ENCODE measurements at places on chromosomes 1 and 21.

DNA sequence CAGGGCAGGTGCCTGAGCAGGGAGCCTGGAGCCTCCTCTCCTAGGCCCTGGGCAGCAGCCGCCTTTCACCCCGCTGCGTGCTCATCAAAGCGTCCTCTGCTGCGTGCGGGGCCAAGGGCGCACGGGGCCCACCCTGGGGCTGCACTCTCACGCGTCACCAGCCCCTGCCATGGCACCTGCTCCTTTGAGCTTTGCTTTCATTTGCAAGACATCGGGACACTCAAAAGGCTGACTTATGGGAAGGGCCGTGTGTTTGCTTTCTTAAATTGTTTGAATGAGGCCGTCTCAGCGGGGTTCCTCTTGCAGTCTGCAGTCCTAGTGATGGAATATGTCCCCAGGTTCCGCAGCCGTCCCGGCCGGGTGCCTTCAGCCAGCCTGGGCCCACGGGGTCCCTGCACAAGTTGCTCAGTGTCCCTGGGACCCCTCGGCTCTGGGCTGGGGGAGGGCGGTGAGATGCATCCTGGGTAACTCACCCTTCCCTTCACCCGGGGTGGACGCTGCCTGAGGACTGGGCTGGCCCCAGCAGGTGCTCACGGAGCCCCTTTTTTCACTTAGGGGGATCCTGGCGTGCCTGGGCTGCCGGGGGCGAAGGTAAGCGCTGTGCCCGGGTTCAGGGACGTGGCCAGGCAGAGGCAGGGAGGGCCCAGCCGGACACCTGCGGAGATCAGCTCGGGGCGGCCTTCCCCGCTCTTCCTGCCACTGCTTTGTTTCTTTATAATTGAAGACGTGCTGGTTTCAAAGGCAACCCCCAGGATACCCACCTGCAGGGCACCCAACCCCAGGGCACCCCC is 53.1 kb downstream of the SLC19A1 start:
- no peak for DNase-seq

DNA sequence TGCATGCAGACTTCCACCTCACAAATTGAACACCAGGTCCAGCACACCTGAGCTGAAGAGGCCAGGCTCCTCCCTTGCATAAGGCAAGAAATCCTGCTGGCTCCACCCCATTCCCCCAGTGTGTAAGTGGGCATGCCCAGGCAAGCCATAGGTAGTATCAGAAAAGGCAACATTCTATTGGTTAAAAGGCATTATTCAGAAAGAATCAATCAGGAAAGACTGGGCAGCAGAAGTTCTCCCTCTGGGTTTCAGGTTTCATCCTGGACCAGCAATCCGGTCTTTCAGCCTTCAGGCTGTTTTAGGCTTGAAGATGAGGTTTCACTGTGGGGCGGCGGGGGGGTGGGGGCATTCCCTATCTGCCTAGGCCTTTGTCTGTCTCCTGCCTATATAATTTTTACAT is 42.0 kb upstream of the LHX8 start:
- no peak for DNase-seq

DNA sequence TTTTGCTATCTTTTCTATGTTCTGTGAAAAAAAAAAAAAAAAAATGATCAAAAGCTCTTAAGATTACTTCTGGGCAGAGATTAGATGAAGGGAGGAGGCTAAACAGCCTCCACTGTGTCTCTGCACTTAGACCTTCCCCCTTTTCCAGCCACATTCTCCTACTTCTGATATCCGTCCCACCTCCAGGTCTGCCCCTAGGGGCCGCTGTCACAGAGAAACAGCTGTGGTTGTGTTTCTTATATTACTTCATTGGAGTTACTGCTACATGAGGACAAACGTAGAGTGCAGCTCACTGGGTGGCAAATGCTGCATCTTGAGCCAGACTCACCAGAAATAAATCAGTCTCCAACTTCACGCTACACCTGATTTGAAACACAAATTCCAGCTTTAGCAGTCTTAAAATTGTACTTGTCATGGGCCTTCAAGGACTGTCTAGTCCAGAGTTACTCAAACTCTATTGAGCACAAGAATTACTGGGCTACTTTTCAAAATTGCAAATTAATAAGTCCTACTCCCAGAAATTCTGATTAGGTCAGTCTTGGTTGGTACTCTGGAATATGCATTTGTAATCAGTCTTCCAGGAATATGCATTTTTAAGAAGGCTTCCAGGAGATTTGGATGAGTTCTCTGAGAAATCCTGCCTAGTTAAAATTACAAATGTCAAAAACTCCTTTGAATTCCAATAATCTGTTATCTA is 125.2 kb upstream of the PTBP2 start:
- peak; percentile 13 for DNase-seq

DNA sequence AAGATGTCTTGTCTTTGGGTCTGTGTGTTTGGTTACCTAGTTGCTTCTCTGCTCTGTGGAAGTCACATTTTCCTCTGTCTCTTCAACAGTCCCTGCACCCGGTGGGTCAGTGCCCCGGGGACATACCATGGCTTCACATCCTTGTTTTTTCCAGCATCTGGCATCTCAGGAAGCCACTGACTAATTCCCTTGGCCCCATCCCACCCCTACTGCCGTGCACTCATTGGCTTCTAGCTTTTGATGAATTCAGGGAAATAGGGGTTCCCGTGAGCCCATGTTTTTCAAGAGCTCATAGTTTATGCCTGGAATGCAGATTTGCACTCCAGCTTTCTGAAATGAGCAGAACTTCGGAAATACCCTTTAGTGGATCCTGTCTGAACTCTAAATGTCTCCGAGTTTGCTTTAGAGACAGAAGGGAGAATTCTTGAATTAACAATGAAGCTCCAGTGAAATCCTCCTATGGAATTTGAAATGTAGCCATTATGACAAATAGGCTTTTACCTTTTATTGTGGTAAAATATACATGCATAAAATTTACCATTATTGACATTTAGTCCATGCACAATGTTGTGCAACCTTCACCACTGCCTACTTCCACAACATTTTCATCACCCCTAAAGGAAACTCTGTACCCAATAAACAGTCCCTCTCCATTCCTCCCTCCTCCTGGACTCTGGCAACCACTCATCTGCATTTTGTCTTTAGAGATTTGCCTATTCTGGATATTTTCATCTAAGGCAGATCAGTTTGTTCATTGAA is 67.5 kb downstream of the CLIC6 start:
- DNase-seq: peak; percentile 63

DNA sequence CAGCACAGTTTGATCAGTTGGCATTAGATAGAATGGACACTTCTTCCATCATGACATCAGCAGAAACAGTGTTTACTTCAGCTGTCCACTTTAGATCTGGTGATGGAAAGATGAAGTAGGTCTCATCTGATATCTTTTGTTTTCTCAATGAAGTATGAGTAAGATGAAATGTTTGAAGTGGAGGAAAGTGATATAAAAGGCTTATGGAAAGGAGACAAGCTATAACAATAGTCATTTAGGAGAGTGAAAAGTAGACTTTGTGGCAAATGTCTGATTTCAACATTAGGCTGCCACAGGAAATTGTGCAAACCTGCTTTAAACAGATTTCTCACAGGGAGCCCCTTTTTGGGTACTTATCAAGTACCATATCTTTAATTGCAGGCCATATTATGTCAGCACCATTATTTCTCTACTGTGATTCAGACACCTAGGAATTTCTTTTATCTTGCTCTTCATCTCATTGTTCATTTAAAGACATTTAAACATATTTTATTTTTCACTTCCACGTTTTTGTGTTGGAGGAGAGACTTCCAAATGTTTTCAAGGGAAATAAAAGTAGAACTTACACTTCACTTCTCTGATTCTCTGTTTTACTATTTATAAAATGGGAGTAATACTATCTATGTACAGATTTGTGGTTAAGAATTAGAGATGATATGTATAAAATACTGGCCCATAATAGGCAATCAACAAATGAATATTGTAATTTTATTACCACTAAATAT is 18.1 kb downstream of the PDC start:
- DNase-seq: no peak

DNA sequence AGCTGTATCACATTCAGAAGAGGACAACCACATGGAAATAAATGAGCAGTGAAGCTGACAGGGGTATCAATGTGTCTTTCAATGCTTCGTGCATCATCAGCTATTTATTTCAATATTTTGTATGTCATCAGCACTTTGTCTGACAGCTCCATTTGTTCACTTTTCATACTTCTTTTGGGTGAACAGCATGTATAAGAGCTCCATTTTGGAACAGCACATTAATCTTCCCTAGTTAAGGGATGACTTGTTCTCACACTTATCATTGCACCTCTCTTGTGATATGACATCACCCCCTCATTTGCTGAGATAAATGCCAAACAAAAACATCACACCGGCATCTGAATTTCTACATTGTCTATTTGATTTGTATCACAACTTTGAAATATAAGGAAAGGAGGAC is 190.6 kb upstream of the SAMSN1 start:
- no peak for DNase-seq

DNA sequence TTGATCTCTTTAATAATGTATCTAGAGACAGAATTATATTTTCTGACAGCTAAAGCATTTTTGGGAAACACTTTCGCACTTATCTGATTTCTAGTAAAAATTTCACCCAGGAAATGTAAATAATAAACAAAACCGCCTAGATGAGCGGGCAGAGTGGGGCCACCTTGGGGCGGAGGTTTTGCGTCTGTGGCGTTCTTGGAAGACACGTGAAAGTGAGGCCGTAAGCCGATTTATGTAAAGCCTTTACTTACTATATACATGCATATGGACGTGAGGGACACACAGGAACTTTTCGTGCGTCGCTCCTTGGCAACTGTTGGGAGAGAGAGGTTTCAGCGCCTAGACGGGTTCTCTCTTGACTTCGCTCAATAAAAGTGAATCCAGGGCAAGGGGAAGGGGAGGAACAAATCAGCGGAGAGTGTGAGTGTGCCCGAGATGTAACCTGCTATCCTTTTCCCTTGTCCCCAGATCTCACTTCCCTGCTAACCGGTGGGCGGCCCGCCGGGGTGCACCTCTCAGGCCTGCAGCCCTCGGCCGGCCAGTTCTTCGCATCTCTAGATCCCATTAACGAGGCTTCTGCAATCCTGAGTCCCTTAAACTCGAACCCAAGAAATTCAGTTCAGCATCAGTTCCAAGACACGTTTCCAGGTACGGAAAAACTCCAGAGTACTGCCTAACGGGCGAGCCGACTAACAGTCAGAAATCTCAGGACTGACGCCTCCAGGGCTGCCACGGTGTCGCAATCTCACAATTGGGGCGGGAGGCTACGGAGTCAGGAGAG is 1.7 kb downstream of the HLX start:
- no peak for DNase-seq

- no peak for DNase-seq
Observed at GRCh38 chr1:208312706-208313105, 68.5 kb upstream of the PLXNA2 start.

DNA sequence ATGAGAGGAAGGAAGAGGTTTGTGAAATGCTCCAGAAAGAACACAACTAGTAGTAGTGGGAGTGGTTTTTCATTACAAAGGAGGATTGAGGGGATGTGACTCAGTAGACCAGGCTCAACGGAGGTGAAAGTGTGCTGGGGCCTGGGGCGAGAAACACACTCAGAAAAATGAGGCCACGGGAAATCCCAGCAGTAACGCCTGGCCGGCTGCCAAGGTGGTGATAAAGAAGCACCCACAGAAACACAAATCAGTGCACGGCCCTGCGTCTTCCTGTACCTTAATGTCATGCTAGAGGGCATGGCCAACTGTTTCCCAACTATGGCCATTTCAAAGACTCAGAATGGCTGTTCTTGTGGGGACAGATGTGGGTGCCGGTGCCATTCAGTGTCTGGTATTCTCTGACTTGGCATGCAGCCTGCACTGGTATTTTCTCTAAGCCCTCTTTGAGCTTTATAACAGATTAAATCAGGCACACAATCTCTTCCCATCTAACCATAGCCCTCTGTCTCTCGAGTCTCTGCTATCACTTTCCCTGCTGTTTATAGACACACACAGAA is 38.2 kb downstream of the URB2 start:
- no peak for DNase-seq

GRCh38 chr1:116941670-116942069 is 32.0 kb downstream of the PTGFRN start:
- DNase-seq: no peak

DNA sequence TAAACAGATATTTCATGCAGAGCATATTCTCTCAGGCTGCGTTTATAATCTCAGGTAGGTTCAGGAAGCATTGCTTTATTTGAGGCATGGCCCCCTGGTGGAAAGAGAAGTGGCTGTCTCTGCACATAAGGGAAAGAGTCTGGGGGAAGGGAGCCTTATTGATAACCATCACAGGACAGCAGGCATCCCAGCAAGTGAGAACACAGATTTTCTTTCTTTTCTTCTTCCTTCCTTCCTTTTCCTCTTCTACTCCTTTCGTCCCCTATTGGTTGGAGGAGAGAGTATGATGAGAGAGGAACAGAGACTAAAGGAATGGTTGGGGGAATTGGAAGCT is 21.9 kb downstream of the TSNAX start:
- DNase-seq: no peak

GRCh38 chr1:36088265-36088576 is 471 bp upstream of the ADPRS start:
- no peak for DNase-seq

GRCh38 chr21:8990326-8991087 is 1530.9 kb upstream of the TPTE start:
- DNase-seq: no peak

- no peak for DNase-seq
Observed at GRCh38 chr1:207971331-207972219, 60.6 kb upstream of the CD34 start.

DNA sequence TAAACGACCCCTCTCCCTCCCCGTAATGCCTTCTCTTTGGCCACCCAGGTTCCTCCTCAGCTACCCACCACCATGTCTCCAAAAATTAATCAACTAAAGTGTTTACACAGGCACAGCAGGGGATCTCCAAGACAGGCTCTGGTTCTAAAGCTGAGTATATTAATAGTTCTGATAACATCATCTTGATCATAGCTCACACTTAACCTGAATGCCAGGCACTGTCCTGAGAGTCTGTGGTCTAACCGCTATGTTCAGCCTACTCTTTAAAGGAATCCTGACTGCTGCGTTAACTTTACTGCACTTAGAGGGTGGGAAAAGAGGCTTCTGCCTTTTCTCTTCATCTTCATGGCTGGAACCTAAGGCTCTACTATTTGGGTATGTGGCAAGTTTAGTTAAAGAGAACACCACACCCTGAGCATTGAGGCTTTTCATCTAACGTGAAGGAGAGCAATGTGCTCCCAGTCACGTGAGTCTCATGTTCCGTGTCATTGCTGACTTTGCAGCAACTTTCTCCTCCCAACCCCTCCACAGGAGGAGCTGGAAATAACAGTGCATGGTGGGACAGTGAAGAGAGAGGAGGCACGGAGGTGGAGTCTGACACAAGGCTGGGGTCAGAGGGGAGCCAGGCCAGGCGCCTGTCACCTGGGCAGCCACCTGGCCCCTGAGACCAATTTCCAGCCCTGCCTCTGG is 86.4 kb downstream of the FAM78B start:
- DNase-seq: peak; percentile 4

DNA sequence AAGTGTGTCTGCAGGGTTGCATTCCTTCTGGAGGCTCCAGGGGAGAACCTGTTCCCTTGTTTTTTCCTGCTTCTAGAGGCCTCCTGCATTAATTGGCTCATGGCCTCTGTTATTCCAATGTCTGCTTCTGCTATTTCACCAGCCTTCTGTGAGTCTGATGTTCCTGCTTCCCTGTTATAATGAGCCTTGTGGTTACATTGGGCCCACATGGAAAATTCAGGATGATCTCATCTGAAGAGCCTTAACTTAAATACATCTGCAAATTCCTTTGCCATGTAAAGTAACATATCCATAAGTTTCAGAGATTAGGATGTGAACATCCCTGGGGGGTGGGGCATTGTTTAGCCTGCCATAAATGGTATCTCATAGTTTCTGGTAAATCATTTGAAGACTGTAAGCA is 181.1 kb downstream of the RWDD3 start:
- no peak for DNase-seq

GRCh38 chr1:48681476-48682305 is 95.0 kb downstream of the BEND5 start:
- DNase-seq: no peak
